ENCODE measurements at places on chromosomes 7 and 10.

DNA sequence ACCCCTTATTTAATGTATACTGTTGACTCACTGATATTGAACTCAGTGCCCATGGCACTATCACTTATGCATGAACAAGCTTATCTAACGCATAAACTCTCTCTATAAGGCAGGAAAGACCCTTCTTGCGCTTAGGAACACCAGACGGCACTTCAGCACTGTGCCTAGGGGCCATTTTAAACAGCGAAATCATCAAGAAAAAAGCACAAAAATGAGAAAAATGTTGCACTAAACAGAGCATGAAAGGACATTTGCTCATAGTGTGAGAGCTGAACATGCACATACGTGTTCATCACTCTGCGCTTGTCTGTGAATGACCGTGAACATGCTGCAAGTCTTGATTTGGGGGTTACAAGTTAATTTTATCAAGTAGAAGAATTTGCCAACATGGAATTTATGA, 109.6 kb downstream of the WDR11 start:
- DNase-seq = no peak

DNA sequence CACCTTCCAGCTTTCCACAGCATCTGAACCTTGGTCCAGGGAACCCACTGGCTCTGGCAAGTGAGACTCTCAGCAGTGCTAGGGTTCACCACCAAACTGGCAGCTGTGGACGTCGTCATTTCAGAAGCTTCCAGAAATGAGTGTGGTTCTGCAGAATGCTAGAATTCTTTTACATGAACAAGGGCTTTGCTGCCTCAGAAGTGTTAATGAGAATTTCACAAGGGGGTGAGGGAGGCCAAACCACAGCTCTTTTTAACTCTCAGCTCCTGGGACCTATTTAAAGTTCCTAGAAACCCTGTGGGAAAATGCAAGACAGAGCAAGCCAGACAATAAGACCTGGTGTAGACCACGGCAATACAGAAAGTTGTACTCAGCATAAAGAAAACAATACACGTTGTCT, 129.3 kb upstream of the BET1 start:
- DNase-seq = no peak

DNA sequence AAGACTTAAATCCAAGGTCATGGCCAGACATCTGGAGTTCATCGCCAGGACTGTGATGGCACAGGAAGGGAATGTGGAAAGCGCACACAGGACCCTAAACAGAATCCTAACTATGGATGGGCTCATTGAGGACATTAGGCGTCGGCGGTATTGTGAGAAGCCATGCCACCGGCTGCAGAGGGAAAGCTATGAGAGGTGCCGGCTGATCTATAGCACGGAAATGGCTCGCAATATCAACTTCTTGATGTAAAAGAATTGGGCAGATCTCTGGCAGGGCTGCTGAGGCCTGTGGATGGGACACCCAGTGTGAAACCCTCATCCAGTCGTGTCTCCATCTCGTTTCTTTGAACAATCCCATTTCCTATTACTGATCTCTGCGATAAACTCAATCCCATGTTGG, 6.3 kb upstream of the CTBP2 start:
- DNase-seq = no peak

DNA sequence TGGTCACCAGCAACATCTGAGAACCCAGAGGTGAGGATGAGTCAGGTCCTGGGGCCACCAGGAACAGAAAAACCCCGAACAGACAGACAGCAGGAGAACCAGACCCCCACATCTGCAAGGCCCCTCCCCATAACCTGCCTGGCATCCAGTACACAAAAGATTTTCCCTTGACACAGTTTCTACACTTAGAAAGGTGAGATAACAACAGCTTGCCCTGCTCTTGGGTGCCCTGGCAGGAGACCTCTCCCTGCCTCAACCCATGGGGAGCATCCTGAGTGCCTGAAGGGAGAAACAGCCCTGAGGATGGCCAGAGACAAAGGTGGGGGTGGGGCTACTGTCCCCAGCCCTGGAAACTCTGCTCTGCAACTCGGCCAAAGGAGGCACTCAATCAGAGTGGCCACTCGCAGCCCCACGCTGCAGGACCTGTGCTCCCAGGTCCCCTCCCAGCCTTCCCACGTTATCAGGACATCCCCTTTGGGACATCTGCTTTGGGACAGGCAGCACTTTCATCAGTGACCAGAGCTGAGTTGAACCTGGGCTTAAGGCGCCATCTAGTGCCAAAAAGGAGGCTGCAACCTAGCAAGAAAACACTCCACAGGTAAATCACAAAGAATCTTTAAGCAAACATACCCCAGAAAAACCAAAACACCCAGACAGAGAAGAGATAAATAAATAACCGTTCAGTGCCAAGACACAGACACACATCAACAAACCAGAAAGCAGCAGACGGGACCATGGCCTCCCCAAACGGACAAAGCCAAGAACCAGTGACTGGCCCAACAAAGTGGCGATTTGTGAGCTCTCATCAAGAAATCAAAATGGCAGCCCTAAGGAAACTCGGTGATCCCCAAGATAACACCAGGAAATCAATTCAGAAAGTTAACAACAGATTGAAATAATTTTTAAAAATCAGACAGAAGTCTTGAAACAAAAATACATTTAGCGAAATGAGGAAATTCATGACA, 233.7 kb downstream of the PTPRN2 start:
- DNase-seq = no peak

DNA sequence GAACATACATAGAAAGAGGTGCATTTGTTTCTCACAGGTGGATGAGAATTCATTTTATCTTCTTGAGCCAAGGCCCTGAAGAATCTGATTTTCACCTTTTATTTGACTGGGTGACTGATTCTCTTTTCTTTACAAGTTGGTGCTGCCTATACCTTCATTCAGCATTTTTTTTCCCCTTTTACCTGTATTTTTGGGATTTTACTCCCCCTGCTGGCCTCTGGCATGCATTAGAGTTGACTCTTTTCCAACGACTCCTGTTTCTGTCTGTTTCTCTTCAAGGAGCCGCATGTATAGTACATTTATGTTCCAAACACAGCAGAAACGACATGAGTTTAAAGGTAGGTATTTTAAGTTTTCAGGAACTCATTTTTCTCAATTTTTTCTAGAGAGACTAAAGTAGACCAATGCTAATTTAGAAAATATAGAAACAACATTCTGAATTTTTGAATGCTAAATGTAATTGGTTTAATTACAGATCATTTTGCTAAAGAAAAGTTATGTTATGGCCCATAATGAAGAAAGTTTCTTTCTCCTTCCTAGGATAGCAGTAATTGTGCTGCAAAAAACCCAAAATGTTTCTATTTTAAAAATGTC, 149.8 kb upstream of the HDAC9 start:
- peak; percentile 36 for DNase-seq

GRCh38 chr10:55740110-55740509, 620.9 kb downstream of the ZWINT start:
- DNase-seq = no peak

DNA sequence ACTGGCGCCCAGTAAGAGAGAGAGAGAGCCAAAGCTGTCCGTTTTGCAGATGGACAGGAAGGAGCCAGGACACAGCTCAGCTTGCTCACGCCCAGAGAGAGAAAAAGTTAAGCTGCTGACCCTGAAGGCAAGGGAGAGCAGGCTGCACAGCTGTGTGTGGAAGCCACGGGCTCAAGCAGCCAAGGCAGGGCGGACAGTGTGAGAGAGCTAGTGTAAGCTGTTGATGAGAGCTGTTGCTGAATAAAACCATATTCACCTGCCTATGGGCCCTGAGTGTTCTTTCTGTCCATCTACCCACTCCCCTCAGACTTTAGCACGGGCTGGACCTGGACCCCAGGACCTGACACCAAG, 5.4 kb downstream of the INMT start:
- no peak for DNase-seq

DNA sequence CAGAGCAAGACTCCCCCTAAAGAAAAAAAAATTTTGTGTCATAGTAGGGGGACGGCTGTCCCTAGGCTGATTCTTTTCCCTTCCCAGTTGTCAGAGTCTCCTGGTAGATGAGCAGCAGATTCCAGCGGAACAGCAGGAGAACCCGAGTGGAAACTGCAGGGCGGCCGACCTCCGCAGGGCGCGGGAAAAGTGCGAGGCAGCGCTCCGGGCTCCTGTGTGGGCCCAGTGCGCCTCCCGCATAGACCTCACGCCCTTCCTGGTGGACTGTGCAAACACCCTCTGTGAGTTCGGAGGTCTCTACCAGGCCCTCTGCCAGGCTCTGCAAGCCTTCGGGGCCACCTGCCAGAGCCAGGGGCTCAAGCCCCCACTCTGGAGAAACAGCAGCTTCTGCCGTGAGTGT, 46.0 kb downstream of the ZAN start:
- DNase-seq = no peak

GRCh38 chr10:71938211-71938610, 26.0 kb upstream of the CHST3 start:
- no peak for DNase-seq

GRCh38 chr10:76922666-76923065, 714.9 kb downstream of the KCNMA1 start:
- DNase-seq = no peak

DNA sequence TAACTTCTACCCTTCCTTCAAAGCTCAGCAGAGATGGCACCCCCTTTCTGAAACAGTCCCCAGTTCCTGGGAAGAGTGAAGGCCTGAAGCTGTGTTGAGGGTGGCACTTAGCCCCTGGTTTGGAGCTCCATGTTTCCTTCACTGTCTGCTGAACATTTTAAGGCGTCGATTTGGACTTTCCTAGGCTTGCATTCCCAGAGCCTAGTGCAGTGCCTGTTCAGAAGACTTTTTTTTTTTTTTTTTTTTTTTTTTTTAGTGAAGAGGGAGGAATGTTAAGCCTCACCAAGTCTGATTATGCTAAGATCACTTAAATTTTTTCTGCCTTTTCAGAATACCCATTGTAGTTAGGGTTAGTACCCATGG, 97.0 kb downstream of the PFKFB3 start:
- no peak for DNase-seq

GRCh38 chr10:133140417-133141143, 19.4 kb upstream of the KNDC1 start:
- no peak for DNase-seq

DNA sequence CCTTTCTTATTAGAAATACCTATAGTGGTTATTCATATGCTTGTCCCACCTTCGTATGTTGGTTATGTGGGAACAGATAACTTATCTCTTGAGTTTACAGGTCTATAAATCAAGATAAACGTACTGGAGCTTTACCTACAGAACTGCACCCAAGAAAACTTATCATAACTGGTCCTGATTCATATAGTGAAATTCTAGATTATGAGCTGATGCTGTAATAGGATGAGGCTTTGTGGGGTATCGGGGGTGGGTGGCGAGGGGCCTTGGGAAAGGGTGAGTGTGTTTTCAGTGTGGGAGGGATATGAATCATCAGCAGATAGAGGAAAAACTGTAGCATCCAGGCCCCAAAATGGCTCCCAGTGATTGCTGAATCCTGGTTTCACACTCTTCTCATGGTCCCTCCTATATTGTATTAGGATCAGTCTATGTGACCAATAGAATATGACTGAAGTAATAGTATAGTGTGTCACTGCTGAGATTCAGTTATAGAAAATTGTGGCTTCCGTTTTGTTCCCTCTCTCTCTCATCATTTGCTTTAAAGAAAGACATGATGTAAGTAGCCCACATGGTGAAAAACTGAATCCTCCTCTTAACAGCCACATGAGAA, 706.8 kb upstream of the LRRTM3 start:
- no peak for DNase-seq

GRCh38 chr7:130329681-130330080, 14.9 kb upstream of the CPA5 start:
- DNase-seq = no peak

DNA sequence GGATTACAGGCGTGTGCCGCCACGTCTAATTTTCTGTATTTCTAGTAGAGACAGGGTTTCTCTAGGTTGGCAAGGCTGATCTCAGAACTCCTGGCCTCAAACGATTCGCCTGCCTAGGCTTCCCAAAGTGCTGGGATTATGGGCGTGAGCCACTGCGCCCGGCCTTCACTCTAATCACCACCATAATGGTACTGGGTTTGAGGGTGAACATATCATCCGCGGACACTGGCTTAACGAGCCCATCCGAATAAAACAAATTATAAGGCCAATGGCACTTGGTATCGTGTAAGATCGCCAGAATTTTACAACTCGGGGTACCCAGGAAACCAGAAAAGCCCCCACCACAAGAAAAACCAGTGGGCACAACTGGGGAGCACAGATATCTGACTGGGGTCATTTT, 580 bp downstream of the FAM200A start:
- no peak for DNase-seq

DNA sequence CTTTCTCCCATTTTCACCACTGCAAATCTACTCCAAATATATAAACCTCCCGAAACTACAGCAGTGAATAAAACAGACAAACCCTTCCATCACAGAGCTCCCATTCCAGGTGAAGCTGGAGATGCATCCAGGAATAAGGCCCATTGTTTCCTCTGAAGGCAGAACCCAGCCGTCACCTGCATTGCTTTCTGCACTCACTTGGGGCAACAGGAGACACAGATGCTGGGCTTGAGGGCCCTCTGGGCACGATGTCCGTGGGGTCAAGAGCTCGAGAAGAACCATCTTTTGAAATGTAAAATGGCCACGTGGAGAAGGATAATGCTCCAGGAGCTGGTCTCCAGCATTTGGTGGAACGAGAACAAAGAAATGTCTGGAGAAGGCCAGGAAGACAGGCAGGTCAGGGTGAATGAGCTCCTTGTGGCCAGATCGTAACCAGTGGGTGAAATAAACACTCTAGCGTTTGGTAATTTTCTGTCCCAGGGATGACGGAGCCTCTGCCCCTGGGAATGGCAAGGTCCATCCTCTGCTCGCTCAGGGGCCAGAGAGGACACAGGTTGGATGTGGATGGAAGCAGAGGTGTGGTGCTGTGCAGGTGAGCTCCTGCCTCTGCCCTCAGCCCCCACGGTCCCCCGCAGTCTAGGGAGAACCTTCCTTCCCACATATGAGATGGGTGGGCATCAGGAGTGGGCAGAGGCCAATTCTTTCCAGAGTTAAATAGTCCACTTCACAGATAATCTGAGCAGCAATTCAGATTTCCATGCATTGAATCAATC, 556.1 kb downstream of the DNAJB6 start:
- no peak for DNase-seq

GRCh38 chr10:62178568-62178967, 90.1 kb downstream of the RTKN2 start:
- DNase-seq = no peak

GRCh38 chr10:66882271-66882670, 43.6 kb upstream of the LRRTM3 start:
- no peak for DNase-seq

GRCh38 chr7:87912121-87912520, 21.9 kb upstream of the ADAM22 start:
- DNase-seq = no peak

GRCh38 chr10:128958834-128959690, 508.0 kb upstream of the MGMT start:
- no peak for DNase-seq

- DNase-seq = no peak
Observed at GRCh38 chr7:130444234-130444633, 3.4 kb upstream of the CEP41 start.

DNA sequence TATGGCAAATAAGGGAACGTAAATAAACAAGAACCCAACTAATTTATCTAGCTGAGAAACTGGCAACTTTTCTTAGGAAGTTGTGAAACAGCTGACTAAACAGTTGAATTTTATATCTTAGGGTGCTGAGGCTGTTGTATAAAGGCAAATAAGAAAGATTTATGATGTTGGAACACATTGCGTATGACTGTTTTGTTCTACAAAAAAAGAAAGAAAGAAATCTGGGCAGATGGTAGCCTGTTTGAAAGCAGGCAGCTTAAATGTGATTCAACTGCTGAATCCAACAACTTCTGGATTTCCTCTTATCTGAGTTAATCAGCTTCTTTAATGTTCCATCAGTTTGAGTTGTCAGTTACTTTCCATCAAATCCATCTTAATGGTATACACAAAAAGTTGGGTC, 214.5 kb downstream of the SNX13 start:
- DNase-seq = no peak

Measured in CD4-positive, alpha-beta T cell treated with Interleukin-12 subunit alpha and Interleukin-12 subunit beta, for 1 hour (primary cell).